ENCODE measurements at places on chromosomes 5 and 9.

- no peak for DNase-seq
These were observed 617.5 kb upstream of the GRIN3A start for GRCh38 chr9:102355982-102356381.

- DNase-seq = no peak
These were observed 7.5 kb upstream of the DOLPP1 start for GRCh38 chr9:129073404-129073803.

GRCh38 chr5:125450771-125451170 is 704.3 kb upstream of the ZNF608 start:
- no peak for DNase-seq

GRCh38 chr5:135999406-136000139 is 29.2 kb upstream of the TGFBI start:
- no peak for DNase-seq

- no peak for DNase-seq
These were observed 381.5 kb upstream of the CDH18 start for GRCh38 chr5:20369518-20369885.

All from activated CD4-positive, alpha-beta T cell treated with anti-CD3 and anti-CD28 coated beads for 1 hour (primary cell).